ENCODE measurements at places on chromosomes 12 and 14. TPM values are rescaled to one million over a fixed set of nuclear protein-coding genes. Genes with fewer than 3 reads are reported as not detected.
A peak's percentile ranks its signal among the peaks of the same experiment; 100 is the strongest.

DNA sequence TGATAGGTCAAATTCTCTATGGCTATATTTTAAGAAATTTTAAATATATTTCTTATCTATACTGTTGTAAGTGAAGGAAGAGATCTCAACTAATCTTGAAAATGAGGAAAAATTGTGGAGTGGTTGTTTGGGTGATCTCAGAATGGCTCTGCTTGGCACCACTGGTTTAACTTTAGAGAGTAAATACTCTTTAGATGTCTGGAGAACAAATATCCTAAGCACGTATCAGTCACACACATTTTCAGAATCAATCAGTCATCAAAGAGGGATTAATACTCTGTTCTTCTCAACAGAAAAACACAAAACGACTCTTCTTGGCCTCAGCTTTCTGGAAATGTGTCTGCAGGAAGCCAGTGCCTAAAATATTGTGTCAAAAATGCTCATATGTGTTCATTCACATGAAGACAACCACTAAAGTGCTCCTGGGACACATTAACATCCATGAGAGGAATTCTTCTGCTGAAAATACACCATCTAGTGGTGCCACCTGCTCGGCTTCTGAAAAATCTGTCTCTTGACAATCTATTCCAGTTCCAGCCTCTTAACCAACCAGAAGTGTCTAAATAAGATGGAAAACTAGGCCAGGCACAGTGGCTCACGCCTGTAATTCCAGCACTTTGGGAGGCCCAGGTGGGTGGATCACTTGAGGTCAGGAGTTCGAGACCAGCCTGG, 81.1 kb upstream of the CCDC198 start:
- no peaks in the 10 kb centered on the region for H3K36me3 ChIP-seq
- H3K4me3 ChIP-seq, result no peak overlapping the region
- peak; percentile 27 for DNase-seq

DNA sequence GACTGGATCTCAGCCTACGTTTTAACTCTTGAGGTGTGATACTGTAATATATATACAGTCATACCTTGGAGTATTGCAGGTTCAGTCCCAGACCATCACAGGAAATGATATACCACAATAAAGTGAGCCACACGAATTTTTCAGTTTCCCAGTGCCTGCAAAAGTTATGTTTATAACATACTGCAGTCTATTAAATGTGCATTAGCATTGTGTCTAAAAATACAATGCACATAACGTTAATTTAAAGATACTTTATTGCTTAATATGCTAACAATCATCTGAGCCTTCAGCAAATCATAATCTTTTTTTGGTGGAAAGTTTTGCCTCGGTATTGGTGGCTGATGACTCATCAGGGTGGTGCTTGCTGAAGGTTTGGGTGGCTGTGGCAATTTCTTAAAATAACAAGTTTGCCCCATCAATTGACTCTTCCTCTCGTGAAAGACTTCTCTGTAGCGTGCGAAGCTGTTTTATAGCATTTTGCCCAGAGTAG, 18.9 kb downstream of the PYROXD1 start:
- DNase-seq, result no peak
- H3K27me3 ChIP-seq, result no peaks in the 10 kb centered on the region
- H3K4me1 ChIP-seq, result peaks cover 2% of the 10 kb centered on the region

GRCh38 chr12:70963081-70963660, 42.6 kb upstream of the PTPRR start:
- H3K36me3 ChIP-seq, result no peaks in the 10 kb centered on the region
- no peaks in the 10 kb centered on the region for H3K27me3 ChIP-seq
- DNase-seq, result no peak
- no peak overlapping the region for H3K27ac ChIP-seq
- H3K4me1 ChIP-seq, result no peaks in the 10 kb centered on the region

GRCh38 chr12:6330999-6331714, 10.7 kb downstream of the TNFRSF1A start:
- peaks cover 19% of the 10 kb centered on the region for H3K36me3 ChIP-seq
- 0 out of 2 replicates have a peak overlapping the region, but pooled peaks have one; percentile 32 for H3K27ac ChIP-seq
- H3K27me3 ChIP-seq, result peaks cover 3% of the 10 kb centered on the region
- peaks cover 48% of the 10 kb centered on the region for H3K4me1 ChIP-seq

DNA sequence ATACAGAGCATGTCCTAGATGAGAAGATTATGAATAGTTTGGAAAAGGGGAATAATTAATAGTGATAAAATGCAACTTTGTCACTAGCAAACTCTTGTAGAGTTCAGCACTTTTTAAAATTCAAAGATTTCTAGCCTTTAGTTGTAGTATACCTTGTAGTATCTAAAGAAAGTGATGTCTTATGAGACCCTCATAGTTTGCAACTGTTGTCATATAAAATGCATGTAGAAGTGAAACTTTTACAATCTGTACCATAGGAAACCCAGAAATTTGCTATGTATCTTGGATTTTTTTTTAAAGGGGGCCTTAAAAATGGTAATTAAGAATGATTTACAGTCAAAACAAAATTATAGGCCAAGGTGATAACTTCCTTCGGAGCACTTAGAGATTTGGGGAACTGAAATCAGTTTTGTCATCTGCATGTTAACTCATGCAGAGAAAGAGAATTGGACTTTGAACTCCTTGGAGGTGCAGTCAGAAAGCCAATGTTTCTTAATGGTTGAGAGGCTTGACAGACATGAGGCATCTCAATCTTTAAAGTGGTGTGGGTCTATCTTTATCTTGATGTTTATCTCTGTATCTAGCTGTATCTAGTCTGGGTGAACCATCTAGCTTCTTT, 1.3 kb downstream of the LRRK2 start:
- H3K4me1 ChIP-seq, result peaks cover 6% of the 10 kb centered on the region
- peaks cover 46% of the 10 kb centered on the region for H3K27me3 ChIP-seq
- H3K36me3 ChIP-seq, result no peaks in the 10 kb centered on the region
- H3K4me3 ChIP-seq, result no peak overlapping the region
- no peak for DNase-seq

GRCh38 chr12:115313929-115314328, 630.0 kb upstream of the TBX3 start:
- no peak for DNase-seq
- no peaks in the 10 kb centered on the region for H3K36me3 ChIP-seq
- H3K4me3 ChIP-seq, result no peak overlapping the region
- no peaks in the 10 kb centered on the region for H3K4me1 ChIP-seq
- H3K27ac ChIP-seq, result no peak overlapping the region

GRCh38 chr12:14654416-14654815, 42.0 kb downstream of the GUCY2C start:
- H3K27ac ChIP-seq, result no peak overlapping the region
- peaks cover 3% of the 10 kb centered on the region for H3K4me1 ChIP-seq
- no peaks in the 10 kb centered on the region for H3K27me3 ChIP-seq
- DNase-seq, result no peak
- no peaks in the 10 kb centered on the region for H3K36me3 ChIP-seq
- H3K4me3 ChIP-seq, result no peak overlapping the region

GRCh38 chr12:9794484-9795093, 32.7 kb upstream of the KLRF1 start:
- H3K27ac ChIP-seq, result no peak overlapping the region
- no peak overlapping the region for H3K4me3 ChIP-seq
- DNase-seq, result no peak
- peaks cover 22% of the 10 kb centered on the region for H3K4me1 ChIP-seq
- no peaks in the 10 kb centered on the region for H3K36me3 ChIP-seq

The KRT82 gene
- total RNA-seq, result not detected

The NXPH4 gene
- total RNA-seq, result 4.5 TPM

The SLC39A5 gene
- 0.59 TPM for total RNA-seq

The VRK1 gene
- 53.3 TPM for total RNA-seq

The CAPZA3 gene
- total RNA-seq, result not detected

The KCNH3 gene
- total RNA-seq, result 0.12 TPM

All from GM23338 (cell line).